ENCODE measurements at places on chromosomes 12 and 14.

DNA sequence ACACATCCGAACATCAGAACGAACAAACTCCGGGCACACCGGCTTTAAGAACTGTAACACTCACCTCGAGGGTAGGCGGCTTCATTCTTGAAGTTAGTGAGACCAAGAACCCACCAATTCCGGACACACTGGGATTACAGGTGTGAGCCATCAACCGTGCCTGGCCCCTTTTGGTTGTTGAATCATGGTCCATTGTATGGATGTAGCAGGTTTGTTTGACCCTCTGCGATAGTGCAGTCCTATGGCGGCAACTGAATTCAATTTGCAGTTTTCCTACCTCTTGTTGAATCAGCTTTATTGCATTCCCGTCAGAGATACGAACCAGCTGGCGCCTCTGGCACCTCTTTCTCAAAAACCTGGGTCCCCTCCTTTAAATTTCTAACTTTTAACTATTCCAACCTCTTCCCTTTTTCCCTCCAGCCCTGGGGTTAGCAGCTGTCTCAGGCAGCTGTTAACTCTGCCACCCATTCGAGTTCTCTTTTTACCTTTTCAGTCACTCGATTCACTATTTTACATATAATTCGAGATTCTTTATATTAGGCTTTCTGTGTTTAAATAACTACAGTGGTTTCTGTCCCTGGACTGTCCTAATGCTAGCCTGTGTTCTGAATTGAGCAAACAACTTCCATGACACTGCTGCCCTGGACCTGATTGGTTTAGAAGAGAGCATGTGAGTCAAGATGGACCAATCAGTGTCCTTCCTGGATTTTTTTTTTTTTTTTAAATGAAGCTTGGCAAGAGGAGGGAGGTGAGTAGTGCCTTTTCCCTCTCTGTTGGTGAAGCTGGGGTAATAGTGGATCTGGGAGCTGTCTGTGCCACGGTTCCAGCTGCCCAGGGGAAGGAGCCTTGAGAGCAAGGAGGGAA lies 261.5 kb downstream of the PCNX1 start:
- no peak for DNase-seq

DNA sequence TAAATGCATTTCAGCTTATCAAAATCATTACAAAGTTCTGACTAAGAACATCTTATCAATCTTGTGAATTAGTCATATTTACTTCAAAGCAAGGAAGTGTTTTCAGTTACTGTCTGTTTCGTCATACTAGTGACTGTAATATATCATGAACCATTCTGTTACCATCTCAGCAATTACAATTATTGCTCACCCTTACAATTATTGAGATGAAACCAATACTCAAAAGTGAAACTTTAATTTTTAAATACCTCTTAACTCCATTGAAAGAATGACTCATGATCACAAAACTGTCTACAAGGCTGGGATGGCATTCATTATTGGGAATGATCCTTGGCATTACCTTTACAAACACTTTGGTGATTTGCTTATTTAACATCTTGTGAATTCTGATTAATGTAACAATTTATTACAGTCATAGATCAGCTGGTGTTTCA lies 90.3 kb downstream of the RPS6KA5 start:
- DNase-seq, result no peak

- DNase-seq, result no peak
These were observed 18.1 kb downstream of the JAG2 start for GRCh38 chr14:105150368-105151083.

- DNase-seq, result no peak
These were observed 18.5 kb downstream of the OR4K1 start for GRCh38 chr14:19949218-19949617.

DNA sequence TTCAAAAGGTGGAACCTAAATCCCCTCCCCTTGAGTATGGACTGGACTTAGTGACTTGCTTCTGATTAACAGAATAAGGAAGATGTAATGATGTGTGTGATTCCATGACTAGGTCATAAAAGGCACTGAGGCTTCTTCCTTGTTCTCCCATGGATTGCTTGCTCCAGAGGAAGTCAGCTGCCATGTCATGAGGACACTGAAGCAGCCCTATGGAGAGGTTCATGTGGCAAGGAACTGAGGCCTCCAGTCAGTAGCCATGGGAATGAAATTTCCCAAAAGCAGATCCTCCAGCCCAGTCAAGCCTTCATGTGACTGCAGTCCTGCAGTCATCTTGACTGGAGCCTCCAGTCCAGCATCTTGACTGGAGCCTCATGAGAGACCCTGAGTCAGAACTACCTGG lies 10.7 kb downstream of the TMBIM4 start:
- DNase-seq, result no peak

- DNase-seq, result no peak
These were observed 40.6 kb downstream of the ZDHHC17 start for GRCh38 chr12:76804435-76804976.

DNA sequence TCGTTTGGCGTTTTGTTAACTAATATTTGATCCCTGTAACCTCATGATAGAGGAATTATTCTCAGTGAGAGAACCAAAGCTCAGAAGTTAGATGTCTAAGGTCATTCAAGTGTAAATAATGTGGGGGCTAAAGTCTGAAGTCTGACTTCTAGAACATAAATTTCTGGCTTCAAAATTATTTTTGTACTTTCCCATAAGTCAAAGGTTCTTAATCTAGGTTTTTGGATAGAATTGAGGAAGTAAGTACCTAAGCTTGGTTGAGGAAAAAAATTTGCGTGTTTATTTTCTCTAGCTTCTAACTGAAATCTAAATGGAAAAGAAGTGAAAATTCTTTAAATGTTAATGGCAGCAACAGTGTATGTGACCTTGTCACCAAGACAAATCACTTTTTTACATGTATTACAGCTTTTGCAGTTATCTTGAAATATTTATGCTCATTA lies 2.3 kb downstream of the LARP4 start:
- DNase-seq, result no peak

DNA sequence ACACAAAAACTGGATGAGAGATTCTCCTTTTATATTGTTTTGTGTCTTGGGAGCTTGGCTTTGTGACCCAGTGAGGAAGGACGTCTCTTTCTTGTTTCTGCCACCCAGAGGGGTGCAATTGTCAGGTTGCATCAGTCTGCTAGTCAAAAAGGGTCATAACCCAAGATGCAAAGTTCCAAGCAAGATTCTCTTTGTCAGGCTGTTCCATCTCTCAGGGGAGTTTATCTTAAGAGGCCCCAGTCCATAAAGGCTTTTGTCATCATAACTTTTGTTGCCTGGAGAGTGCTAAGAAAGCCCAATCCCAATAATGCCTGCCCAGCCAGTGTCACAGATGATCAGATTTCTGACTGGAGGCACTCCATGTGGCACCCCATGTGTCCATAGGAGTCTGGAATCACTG lies 444.9 kb downstream of the TRHDE start:
- DNase-seq, result no peak

DNA sequence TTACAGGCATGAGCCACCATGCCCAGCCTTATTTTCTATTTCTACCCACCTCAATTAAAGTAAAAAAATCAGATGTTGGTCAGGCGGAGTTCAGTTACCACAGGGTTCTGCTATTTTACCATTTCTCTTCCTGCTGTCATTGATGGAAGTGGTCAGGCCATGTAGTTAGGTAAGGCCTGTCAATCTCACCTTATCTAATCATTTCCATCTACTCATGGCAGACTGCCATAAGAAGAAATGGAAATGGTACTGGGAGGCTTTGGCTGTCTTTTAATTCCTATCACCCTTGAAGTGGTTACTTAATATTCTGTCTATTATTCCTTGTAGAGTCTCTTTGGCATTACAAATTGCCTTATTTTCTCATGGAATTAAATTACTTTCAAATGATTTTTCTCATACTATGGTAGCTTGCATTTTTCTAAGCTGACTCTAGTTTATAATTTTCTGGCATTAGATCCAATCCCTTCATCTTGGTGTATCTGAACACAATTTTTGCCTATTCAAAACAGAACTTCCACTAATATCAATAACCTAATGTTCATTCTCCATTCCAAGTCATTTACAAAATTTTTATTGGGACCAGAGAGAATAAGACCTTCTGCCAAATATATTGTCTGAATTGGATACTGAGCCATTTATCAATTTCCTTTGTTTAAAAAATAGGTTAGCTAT lies 198.7 kb downstream of the DACT1 start:
- no peak for DNase-seq

GRCh38 chr12:90546511-90546910 lies 408.5 kb downstream of the CCER1 start:
- no peak for DNase-seq

DNA sequence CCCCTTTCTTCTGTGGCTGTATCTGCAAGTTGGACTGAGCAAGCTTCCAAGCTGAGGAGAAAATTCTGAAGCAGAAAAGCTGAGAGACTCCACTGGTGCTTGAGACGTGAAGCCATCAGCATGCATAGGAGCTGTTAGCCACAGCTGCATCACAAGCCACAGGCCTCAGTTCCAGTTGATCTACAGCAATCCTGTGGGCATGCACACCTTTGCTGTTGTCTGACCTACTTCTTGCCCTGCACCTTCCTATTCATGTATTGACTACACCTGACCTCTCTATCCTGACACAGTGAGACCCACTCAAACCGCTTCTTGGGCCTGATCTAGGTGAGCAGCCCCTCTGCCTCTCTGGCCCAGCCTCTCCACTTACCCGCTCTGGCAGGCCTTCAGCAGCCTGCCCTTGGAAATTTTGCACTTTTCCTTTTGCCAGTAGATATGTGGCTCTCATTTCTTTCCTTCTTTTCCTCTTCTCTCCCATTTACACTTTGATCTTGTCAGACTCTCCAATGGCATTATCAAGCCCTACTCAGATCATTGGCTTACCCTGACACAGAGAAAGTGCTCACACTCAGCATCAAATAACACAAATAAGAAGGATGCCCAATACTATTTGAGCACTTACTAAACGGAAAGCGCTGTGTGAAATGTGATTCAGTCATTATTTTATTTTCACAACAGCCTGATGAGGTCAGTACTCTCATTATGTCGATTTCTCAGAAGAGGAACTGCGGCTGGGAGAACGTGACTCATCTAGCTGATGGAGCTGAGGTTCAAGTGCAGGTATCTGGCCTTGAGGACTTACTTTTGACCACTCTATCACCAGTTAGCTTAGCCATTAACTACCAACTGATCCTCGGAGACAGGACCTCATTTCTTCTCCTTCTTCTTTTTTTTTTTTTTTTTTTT lies 21.9 kb upstream of the PTGR2 start:
- DNase-seq, result no peak

Data from stimulated activated CD4-positive, alpha-beta T cell treated with anti-CD3 and anti-CD28 coated beads, Interleukin-1b, Interleukin-23, amount 100 ng/mL, for 24 hours (primary cell).